Mesothelial cell of epicardium (in vitro differentiated cells): ENCODE measurements at places on chromosomes 3 and 15. TPM values are rescaled to one million over a fixed set of nuclear protein-coding genes. Genes with fewer than 3 reads are reported as not detected.

DNA sequence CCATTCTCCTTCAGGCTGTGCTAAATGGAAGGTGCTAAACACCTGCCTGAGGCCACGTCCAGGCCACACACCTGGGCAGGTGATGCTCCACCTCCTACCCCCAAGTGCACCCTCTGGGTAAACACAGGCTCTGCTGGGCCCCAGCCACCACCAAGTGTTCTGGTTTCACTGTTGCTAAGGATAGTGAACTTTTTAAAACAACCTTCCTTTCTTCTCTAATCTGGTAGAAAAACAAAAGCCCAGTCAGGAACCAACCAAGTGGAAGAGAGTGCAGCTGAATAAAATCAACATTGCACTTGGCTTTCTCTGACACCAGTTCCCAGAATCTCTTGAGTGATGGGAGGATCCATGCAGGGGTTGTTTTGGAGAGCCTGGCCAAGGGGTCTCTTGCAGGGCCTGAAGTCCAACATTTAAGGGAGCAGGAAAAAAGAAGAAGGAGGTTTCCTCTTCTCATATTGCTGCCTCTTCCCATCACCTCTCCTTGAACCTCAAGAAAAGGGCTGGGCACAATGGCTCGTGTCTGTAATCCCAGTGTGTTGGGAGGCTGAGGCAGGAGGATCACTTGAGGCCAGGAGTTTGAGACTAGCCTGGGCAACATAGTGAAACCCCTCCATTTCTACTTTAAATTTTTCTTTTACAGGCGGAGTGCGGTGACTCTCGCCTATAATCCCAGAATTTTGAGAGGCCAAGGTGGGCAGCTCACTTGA is 26.2 kb upstream of the ATP13A3 start:
- DNase-seq, result no peak

DNA sequence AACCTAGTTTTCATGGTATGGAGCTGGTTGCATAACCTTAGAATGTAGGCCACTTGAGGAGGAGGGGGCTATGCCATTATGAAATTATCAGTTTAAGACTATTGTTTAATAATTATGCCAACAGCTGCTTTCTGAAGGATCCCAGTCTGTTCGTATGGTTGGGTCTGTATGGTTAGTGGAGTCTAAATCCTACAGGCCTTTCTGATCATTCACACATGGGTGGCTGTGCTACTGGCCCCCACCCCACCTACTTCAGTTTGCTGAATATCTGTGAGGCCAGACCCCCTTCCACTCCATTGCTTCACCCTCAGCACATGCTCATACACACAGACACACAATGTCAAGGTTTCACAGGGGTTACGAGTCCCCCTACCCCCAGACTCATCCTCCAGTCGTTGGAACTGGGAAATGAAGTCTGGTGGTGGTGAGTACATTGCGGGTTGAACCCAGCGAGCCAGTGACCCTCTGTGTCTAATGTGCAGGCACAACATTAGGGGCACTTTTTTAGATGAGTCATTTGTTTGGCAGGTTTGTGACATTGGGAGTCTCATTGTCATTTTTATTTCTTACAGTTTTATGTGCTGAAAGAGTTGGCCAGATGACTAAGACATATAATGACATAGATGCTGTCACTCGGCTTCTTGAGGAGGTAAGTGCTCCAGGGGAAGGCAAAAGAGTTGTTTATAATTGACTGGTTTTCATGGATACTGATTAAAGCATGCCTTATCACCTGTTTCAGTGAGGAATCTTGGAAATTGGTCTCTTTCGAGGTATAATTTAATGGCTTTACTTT is 85.3 kb downstream of the TRAK1 start:
- no peak for DNase-seq

DNA sequence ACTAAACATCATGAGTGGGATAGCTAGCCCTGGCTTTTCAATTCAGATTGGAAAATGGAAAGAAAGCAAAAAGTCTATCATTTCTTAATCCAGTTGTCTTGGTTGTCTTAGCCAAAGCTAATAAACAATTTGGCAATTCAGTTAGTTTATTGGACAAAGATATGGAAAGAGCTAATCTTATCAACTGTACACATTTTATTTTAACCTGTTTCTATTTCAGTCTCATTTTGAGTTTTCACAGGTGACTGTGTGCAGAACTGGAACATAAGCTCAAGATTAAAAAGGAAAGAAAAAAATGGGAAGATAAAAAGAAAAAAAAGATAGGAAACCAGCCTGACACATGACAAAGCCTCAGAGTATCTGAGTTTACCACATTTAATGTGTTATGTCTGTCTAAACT is 642.6 kb downstream of the SQOR start:
- no peak for DNase-seq

DNA sequence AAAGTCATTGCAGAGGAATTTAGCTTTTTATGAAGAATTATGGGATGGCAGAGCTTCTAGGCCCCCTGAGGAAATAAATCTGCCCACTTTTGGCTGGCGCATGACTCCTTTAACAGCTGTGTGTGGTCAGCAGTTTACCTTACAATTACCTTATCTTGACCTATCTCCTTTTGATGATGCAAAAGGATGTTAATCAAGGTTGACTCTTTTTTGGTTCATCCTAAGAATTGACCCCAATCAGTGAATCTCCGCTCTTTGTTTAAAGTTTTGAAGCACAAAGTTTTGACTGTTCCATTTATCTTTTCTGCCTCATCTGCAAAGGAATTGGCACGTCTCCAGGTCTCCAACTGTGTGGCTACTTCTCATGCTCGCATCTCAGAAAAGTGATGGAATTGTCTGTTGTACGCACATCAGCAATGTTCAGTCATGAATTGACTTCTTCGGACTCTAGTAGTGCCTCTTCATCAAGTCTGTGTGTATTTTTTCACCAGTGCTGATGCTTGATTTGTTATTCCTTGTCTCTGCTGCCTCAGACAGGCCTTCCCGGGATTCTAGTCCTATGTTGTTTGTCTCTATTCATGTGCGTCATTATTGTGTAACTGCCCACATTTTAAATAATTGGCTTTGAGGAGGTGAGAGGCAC is 196.2 kb upstream of the CFAP20DC start:
- no peak for DNase-seq

DNA sequence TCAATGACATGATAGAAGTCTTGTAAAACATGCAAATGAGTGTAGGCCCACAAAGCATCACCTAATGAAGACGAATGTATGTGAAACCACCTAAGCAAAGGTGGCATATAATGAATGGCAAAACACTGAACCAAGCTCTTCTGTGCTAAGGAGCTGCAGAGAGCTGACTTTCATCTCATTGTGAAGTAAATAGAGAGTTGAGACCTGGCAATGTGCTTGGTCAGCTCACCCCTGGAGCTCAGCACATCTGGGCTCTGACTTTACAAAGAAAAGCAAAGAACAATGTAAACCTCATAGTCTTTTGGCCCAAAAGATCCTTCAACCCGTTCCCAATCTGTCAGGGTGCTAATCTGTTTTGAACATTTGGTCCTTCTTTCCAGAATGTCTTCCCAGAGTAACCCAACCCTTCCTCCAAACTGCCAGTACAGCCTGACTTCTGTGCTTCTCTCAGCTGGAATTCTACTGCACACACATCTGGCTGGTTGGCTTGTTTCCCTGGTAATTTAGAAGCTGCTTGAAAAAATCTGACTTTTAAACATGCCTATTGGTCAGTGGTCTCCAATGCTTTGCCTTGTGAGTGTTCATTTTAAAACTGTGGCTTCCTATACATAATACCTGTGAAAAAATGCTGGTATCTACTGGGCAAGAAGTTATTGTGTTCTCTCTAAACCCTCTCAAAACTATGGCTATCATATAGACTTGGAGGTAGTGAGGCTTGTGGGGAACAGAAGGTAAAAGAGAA is 101.7 kb downstream of the CD200R1L start:
- DNase-seq, result no peak

DNA sequence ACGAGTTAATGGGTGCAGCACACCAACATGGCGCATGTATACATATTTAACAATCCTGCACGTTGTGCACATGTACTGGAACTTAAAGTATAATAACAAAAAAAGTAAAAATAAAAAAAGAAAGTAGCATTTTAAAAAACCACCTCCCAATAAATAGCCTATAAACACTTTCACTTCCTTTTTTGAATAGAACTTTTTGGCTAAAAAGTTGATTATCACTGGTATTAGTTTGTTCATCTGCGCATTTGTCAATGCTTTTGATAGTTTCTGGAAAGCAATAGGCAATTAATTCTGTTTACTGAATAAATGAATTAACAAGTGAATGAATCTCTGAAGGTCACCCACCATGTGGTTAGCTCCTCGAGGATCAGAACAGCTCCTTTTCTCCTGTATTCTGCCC is 179.9 kb downstream of the SLC9A9 start:
- no peak for DNase-seq

Gene GHRL
- total RNA-seq, result 0.73 to 1.9 TPM (median 0.96 TPM) in 3 replicates

Gene C3orf20
- total RNA-seq, result 0.09 to 0.13 TPM (median 0.11 TPM) in 3 replicates

Gene IL5RA
- not detected in 3 replicates for total RNA-seq

Gene SEMA7A
- 4.6 to 6.0 TPM (median 5.0 TPM) in 3 replicates for total RNA-seq
